ENCODE measurements at places on chromosomes 12 and 14.
A peak's percentile ranks its signal among the peaks of the same experiment; 100 is the strongest.

DNA sequence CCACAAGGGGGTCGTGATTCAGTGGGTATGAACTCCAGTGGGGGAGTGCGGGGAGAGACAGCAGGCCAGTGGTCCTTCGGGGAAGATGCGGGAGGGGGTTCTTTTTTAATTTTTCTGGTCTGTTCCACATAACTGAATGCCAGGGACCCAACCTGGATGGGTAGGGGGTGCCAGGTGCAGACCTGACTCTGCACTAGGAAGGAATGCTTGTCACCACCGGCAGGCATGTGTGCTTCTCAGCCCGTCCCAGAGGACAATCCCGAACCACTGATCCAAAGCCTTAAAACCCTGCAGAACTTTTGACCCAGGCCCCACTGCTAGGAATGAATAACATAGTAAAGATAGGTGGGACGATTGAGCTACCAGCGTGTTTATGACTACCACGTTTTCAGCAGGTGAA lies 72.0 kb downstream of the DIO3 start:
- DNase-seq = no peak

- no peak for DNase-seq
These were observed 48.9 kb downstream of the PPP1R12A start for GRCh38 chr12:79885911-79886490.

DNA sequence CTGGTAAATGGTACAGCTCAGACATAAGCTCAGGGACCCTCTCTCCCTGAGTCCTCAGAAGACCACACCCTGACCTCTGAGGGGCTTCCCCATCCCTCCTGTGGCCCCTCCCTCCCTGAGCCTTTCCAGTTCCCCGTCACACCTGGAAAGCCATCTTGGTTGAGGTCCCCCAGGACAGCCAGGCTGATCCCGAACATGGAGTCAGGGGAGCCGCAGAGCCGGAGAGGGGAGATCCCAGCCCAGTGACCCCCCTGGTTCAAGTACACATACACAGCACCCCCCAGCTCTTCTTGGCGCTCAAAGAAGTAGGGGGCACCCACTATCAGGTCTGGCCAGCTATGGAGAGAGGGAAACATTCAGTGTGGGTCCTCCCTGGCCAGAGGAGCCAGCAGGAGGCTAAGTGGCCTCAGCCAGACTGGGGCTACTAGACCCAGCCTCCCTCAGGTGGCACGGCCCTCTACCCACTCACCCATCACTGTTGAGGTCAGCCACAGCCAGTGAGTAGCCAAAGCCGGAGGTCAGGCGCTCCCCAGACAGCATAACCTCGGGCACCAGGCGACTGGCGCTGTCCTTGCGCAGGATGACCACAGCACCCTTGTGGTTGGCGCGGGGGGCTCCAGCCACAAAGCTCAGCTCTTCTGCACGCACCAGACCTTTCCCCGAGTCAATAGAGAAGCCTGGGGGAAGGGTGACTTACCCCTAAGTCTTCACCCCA lies 9.3 kb downstream of the ITGA7 start:
- DNase-seq = no peak

- DNase-seq = no peak
These were observed 6.0 kb upstream of the VAMP1 start for GRCh38 chr12:6476489-6476888.

DNA sequence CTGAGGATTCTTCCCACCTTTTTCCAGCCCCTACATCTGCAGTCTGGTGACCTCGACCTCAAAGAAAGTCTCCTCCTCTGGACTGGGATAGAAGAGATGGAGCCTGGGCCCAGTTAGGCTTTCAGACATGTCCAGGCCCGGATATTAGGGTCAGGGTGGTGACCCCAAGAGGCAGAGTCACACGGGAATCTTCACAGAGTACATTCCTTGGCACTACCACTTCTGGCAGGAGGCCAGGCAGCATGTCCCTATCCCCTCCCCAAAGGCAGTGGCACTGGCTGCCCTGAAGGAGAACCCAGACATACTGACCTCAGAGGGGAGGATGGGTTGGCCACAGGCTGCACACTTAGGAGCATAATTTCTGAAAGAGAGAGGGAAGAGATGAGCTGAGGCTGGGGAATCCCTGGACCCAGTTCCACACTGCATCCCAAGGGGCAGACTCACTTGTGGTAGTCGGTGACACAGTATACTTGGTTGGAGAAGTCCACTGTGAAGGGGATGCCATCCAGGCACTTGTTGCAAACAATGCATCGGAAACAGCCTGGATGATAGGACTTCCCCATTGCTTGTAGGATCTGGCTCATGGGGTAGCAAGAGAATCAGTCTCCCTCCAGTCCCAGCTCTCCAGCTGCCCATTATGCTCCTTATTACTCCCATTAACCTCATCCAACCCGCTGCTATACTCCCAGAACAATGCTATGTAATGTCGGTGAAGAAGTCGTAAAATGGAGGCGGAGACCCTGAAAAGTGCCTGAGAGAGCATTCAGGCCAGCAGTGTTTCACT lies 7.6 kb downstream of the AJUBA start:
- DNase-seq = no peak

GRCh38 chr14:36784541-36784940 lies 122.9 kb downstream of the PAX9 start:
- no peak for DNase-seq

- DNase-seq = no peak
These were observed 70.3 kb upstream of the STXBP6 start for GRCh38 chr14:25120261-25120660.

DNA sequence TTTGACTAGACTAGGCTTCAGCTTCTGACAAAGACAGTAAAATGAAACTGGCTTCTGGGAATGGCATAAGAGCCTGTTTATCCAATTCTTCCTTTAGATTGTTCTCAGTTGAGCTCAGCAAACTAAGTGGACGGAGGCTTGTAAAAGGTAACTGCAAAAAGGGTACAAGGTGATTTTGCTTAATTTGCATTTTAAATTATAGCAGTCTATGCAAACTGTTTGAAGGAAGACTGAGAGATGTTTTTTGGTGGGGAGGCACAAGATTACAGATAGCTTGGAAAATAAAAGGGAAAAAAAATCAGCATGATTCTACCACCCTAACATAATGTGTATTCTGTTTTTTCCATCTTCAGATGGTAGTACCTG lies 5.0 kb downstream of the SUSD6 start:
- no peak for DNase-seq

GRCh38 chr12:93777254-93777653 lies 100.1 kb downstream of the CRADD start:
- no peak for DNase-seq

GRCh38 chr14:50303744-50304471 lies 8.1 kb downstream of the L2HGDH start:
- DNase-seq = peak; percentile 79

- peak; percentile 40 for DNase-seq
These were observed 18.1 kb upstream of the KSR2 start for GRCh38 chr12:117986705-117987469.

GRCh38 chr12:119444462-119445044 lies 110.0 kb downstream of the CCDC60 start:
- DNase-seq = no peak

DNA sequence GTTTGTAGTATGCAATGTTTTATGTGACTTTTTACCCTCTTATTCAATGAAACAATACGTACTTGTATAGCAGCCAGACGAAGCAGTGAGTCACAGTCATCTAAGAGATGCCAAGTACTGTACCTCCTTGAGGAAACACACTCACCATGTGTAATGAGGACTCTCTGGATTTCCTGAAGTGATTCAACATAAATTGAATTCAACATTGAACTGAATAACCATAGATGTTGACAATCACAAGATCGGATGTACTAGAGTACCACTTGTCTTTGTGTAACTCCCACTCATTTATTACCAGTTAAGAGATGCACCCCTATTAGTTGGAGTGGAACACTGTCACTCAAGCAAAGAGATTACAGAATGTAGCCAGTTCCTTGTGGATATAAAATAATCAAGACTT lies 175.2 kb upstream of the HMGA2 start:
- peak; percentile 98 for DNase-seq

- DNase-seq = no peak
These were observed 43.0 kb upstream of the SELPLG start for GRCh38 chr12:108676707-108677106.

- DNase-seq = no peak
These were observed 116.3 kb downstream of the GLT1D1 start for GRCh38 chr12:128969480-128970055.

DNA sequence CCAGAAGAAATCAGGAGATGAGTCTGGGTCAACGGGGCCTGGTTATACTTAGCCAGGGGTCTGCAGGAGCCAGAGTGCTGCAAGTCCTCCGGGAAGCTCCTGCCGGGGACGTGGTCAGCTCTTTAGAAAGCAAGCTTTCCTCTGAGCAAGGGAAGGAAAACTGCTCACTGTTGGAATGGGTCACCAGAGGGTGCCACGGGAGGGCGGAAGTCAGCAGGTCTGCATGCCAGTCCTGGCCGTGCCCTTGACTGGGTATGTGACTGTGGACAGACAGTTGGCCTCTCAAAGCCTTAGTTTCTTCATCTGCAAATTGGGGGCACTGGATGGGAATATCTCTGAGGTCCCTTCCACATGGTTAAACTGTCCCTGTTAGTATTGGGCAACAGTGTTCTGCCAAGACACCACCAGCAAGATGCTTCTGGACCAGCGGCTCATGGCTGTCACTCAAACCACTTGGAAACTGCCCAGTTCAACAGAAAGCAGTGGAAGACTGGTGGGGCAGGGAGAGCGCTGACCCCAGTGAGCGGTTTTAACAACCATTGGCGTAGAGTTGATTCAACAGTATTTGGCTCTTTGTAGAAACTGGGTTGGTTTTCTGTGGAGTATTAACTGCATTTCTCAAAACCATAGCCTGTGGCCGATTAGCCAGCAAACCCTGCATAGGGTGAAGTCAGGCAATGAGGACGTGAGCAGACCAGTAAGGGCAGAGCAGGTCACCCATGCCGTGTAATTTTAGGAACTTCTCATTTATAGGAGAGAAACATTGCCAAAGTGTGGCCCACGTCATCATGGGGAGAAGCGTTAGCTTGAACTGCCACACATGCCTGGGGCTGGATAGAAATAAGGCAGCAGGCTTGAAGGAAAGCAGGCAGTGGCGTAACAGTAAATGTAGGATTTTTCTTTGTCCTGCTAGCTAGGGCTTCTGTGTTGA lies 163.9 kb upstream of the PRMT8 start:
- no peak for DNase-seq

DNA sequence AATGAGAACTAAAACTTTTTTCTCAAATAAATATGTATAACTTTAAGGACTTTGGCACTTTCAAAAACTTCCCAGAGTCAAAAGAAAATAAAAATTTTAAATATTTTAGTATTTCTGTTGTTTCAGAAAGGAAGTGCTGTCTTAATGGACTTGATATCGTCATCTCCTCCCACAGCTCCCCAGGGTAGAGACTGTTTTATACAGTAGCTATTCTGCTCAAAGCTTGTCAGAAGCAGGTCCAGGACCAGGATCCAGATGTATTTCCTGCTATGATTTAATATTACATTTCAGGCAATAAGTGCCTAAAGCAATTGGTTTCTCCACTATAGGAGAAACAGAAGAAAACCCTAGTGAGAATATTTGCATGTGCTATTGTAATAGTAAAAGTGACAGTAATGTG lies 218.5 kb upstream of the G2E3 start:
- no peak for DNase-seq

DNA sequence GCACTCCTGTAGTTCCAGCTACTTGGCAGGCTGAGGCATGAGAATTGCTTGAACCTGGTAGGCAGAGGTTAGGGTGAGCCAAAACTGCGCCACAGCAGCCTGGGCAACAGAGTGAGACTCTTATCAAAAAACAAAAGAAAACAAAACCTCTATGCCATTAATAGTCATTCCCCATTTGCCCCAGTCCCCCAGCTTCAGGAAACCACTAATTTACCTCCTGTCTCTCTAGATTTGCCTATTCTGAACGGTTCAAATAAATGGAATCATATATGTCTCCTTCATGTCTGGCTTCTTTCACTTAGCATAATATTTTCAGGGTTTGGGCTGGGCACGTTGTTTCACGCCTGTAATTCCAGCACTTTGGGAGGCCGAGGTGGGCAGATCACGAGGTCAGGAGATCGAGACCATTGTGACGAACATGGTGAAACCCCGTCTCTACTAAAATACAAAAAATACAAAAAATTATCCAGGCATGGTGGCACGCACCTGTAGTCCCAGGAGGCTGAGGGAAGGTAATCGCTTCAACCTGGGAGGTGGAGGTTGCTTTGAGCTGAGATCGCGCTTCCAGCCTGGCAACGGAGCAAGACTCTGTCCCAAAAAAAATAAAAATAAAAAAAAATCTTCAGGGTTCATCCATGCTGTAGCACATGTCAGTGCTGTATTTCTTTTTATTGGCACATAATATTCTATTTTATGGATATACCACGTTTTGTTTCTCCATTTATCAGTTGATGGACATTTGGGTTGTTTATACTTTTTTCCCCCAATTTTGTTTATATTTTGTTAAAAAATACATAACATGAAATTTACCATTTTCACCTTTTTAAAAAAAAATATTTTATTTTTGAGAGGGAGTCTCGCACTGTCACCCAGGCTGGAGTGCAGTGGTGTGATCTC lies 31.9 kb downstream of the KNTC1 start:
- DNase-seq = no peak

GRCh38 chr14:53951627-53952303 lies 4.9 kb downstream of the BMP4 start:
- no peak for DNase-seq

DNA sequence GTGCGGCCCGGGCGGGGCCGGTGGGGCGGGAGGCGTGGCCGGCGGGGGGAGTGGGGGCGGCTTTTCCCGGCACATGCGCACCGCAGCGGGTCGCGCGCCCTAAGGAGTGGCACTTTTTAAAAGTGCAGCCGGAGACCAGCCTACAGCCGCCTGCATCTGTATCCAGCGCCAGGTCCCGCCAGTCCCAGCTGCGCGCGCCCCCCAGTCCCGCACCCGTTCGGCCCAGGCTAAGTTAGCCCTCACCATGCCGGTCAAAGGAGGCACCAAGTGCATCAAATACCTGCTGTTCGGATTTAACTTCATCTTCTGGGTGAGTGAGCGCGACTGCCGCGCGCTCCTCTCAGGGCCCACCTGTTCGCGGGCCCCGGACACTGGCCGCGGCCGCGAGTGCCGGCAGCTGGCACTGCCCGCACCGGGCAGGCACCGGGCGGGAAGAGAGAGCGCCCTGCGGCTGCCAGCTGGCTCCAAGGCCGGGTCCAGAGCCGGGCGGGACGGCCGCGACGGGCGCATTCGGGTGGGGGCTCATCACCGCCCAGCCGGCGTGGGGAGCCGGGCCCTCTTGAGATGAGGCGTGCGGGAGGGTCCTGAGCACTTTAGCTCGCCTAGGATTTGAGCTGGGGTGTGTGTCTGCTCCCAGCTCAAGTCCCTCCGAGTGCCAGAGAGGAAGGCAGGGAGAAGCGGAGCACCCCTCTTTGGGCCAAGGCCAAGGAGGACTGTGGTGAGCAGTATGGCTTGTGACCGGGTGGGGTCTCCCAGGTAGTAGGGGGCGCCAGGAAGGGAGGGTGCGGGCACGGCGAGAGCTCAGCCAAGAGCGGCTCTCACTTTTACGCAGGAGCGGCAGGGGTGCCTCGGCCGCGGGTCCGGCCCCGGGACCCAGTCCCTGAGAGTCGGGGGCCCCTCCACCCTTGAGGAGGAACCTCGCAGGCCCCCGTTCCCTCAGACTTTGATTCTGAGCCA lies at the start of gene CD9:
Gene CD9 (plus strand): TSS at position 145 of the 957 bp plus-strand sequence. CDS start 100 bp downstream, at position 245.
- no peak for DNase-seq

DNA sequence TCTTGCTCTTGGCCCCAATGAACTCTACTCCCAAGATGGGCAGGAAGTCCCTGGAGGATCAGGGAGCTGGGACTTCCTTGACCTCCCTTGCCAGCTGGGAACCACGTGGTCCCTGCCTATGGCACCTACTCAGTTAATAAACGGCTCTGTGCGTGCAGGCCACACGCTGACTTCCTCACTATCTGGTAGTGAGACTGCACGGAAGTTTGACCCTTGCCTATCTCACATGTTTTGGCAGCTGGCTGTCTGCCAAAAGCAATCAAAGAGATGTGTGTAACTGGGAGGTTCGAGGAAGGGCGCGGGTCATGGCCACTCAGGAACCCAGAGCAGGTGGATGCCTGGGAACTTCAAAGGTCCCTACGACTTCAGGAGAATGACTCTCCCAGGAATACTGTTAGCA lies 57.9 kb downstream of the RFLNA start:
- DNase-seq = no peak
